Hepatic stellate cell (primary cell): ENCODE measurements at places on chromosomes 16 and 17.

DNA sequence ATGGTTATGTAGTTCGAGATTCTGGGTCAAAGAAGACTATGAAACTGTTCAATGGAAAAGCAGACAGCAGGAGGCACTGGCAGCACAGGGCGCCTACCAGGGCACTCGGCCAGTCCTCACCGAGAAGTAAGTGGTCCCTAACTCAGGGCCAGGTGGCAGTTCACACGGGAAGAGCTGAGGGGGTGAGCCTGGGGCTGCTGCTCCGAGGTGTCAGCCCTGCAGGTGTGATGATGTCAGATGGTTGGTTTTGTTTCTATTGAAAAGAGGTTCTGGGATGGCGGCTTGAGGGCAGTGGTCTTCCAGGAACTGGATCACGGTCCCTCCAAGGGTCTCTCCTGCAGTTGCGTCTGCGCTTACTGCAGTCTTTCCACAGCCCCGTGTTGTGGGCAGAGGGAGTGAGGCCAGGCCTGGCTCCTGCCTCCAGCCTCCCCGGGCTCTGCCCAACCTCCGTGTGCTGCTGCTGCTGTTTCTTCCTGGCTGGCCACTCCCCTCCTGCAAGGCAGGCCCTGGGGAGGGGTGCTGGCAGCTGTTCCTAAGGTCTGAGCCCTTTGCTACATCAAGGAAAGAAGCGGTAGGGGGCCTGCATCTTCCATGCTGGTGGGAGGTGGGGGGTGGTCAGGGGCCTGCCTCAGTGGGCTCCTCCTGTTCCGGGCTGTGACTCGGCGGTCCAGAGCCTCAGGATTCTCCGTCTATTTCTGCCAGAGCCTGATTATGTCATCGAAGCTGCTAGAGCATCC, 22.6 kb downstream of the RNF213 start:
- no peak for DNase-seq

DNA sequence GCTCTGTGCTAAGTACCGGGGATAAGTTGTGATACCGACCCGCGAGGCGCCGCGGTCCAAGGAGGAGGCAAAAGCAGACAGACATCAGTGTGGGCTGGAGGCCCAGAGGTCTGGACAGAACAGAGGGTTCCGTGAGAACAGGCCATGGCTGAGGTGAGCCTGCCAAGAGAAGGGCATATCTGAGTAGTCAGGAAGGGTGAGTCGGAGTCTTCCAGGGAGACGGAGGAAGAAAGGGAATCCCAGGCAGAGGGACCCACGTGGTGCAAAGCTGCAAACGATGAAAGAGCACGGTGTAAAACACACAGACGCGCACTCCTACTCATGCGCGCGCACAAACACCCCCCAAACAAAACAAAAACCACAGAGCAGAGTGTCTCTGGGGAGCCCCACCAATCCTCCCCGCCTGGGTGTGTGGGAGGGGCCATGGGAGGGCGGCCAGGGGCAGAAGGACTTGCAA, 18.1 kb downstream of the RHBDL3 start:
- peak; percentile 52 for DNase-seq

DNA sequence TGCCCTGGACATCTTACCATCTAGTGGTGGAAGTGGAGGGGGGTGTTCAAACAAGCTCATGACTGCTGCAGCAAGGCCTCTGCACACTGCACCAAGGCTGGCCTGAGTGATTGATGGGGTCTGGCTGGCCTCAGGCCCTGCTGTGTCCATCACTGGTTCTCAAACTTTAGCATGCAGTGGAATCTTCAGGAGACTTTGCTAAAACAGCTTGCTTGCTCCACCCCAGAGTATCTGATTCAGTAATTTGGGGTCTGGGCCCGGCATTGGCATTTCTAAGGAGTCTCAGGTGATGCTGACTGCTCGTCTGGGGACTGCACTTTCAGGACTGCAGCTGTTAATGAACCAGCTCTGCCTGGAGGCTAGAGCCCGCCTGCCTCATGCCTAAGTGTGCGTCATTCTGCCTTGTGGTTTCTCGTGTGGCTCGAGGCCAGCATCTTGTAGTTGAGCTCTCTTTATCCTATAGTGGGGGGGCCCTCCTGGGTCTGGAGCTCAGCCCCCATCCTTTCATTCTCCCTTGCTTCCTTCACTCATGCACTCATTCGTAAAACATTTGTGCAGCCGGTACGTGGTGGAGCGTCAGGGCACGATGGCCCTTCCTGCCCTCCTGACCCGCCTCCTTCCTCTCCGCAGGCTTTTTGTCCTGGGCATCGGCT, 4.1 kb downstream of the MGAT5B start:
- peak; percentile 92 for DNase-seq

GRCh38 chr16:69626256-69626655, 60.5 kb downstream of the NFAT5 start:
- no peak for DNase-seq

- no peak for DNase-seq
Measured at GRCh38 chr17:29215717-29216116, 30.9 kb upstream of the CRYBA1 start.

DNA sequence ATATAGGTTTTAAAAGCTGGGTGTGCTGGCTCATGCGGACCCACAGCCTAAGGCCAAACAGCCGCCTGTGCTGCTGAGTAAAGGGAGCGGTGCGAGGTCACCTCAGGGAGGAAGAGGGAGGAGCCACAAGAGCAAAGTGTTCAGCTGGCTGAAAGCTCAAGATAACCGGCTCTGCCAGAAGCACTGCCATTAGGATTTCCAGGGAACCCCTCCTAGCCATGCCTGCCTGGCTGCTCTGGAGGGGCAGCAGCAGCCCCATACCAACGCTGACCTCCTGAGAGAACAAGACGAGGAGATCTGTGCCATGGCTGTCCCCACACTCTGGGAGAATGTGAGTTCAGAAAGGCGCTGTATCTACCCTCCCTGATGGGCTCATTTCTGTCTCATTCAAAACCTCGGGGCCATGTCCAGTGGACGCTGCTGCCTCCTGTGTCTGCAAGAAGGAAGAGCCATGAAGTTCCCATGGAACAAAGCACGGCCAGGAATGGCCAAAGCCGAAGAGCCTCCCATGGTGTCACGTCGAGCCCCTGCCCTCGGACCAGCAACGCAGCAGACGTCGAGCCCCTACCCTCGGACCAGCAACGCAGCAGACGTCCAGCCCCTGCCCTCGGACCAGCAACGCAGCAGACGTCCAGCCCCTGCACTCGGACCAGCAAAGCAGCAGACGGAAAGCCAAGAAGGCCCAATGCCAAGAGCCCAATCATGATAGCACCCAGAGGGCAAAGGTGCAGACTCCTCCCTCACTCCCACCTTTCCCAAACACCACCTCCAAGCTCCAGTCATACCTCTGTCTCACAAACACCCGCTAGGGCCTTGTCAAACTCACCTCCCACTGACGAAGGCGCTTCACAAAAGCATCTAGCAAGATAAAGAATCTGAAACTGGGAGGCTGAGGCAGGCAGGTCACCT, 107.0 kb downstream of the ANKRD11 start:
- no peak for DNase-seq

- no peak for DNase-seq
Measured at GRCh38 chr17:206941-207560, 25.6 kb upstream of the DOC2B start.

GRCh38 chr16:49578435-49579024, 204.9 kb downstream of the C16orf78 start:
- no peak for DNase-seq

- DNase-seq, result no peak
Measured at GRCh38 chr17:77119668-77120301, 21.0 kb upstream of the SEC14L1 start.

- DNase-seq, result no peak
Measured at GRCh38 chr17:48575066-48575582, 3.0 kb downstream of the HOXB4 start.

GRCh38 chr17:56707312-56708219, 114.1 kb downstream of the NOG start:
- no peak for DNase-seq

DNA sequence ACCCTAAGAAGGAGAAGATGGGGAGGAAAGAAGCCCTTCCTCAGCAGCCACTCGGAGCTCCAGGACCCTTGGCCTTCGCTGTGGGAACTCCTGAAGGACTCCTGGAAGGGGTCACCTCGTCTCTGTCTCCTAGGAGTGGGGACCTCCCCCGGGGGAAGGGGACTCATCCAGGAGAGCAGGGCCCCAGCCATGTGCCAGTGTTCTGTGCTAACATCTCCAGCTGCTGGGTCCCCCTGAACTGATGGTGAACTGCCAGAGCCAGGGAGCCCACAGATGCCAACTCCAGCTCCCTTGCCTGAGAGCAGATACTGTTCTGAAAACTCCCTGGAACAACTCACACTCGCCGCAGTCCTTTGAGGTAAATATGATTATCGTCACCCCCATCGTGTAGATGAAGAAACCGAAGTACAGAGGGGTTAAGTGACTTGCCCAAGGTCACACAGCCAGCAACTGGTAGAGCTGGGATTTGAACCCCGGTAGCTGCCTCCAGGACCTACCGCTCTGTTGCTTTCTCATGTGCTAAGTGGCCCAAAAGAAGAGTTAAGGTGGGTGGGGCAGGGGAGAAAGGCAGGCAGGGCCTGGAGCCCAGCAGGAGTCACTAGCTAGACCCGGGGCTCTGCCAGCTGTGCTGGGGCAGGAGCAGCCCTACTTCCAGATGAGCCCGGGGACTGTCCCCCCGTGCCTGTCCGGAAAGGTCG, 10.5 kb downstream of the TIMM22 start:
- DNase-seq, result no peak

- no peak for DNase-seq
Measured at GRCh38 chr17:10216213-10216938, 18.0 kb upstream of the GAS7 start.

- no peak for DNase-seq
Measured at GRCh38 chr17:8885967-8886684, 18.7 kb upstream of the PIK3R6 start.
